Astrocyte (in vitro differentiated cells and primary cell): ENCODE measurements at places on chromosomes 4 and X. TPM values are rescaled to one million over a fixed set of nuclear protein-coding genes. Genes with fewer than 3 reads are reported as not detected.

Gene RNF212
- total RNA-seq: 2.0 and 2.2 TPM in 2 replicates

Gene RHOXF2
- not detected in 2 replicates for total RNA-seq

Gene AVPR2
- total RNA-seq: not detected in 2 replicates

Gene KIAA1210
- not detected in 2 replicates for total RNA-seq

Gene AKAP14
- total RNA-seq: not detected in 2 replicates

Gene LDB2
- 4.9 and 9.4 TPM in 2 replicates for total RNA-seq

Gene SPANXA2
- total RNA-seq: not detected in 2 replicates

Gene NKX6-1
- total RNA-seq: 0.14 TPM in 1 of 2 replicates, not detected in the other

Gene LUZP4
- total RNA-seq: not detected in 2 replicates

Gene MAGEA12
- total RNA-seq: 0.62 and 0.98 TPM in 2 replicates

Gene PPP1R2C
- total RNA-seq: not detected in 2 replicates

Gene COX7B2
- total RNA-seq: not detected in 2 replicates

Gene MAML3
- 8.1 and 10.2 TPM in 2 replicates for total RNA-seq

Gene TRIM61
- total RNA-seq: 1.4 and 2.2 TPM in 2 replicates

Gene ARSJ
- total RNA-seq: 60.1 and 66.5 TPM in 2 replicates

Gene AWAT2
- not detected in 2 replicates for total RNA-seq

Gene XAGE1B
- total RNA-seq: not detected in 2 replicates

Gene SPANXC
- total RNA-seq: not detected in 2 replicates

Gene GIMD1
- total RNA-seq: not detected in 2 replicates

Gene DRD5
- not detected in 2 replicates for total RNA-seq

Gene POU4F2
- total RNA-seq: not detected in 2 replicates

Gene TKTL1
- not detected in 2 replicates for total RNA-seq

Gene MAP3K15
- 1.2 and 2.1 TPM in 2 replicates for total RNA-seq

Gene MUC7
- not detected in 2 replicates for total RNA-seq

Gene PGAM4
- 0.32 TPM in 1 of 2 replicates, not detected in the other for total RNA-seq

Gene ERCC6L
- total RNA-seq: 0.55 and 1.0 TPM in 2 replicates

Gene RHOH
- total RNA-seq: not detected in 2 replicates

Gene PPP4R3C
- total RNA-seq: not detected in 2 replicates

Gene SYTL5
- total RNA-seq: 8.4 TPM in 2 replicates

Gene KLHL15
- total RNA-seq: 6.5 and 7.5 TPM in 2 replicates

Gene VCX3B
- not detected in 2 replicates for total RNA-seq

Gene SCOC
- 59.1 and 60.8 TPM in 2 replicates for total RNA-seq

Gene DCAF8L2
- not detected in 2 replicates for total RNA-seq

Gene IL2RG
- total RNA-seq: 0.59 TPM in 1 of 2 replicates, not detected in the other

Gene IGSF1
- total RNA-seq: 2.5 and 3.5 TPM in 2 replicates

Gene ETNPPL
- total RNA-seq: not detected in 2 replicates

Gene FGFBP2
- total RNA-seq: not detected in 2 replicates

Gene NMU
- 0.61 TPM in 1 of 2 replicates, not detected in the other for total RNA-seq

Gene ATG4A
- total RNA-seq: 10.7 and 11.5 TPM in 2 replicates

Gene PRRG1
- 33.0 and 33.7 TPM in 2 replicates for total RNA-seq

Gene CHST7
- total RNA-seq: 13.8 and 15.4 TPM in 2 replicates

Gene GYG2
- total RNA-seq: 15.5 and 16.3 TPM in 2 replicates

Gene XPNPEP2
- not detected in 2 replicates for total RNA-seq

Gene MTCP1
- total RNA-seq: 8.9 and 9.1 TPM in 2 replicates

Gene SLC25A43
- 11.6 and 13.3 TPM in 2 replicates for total RNA-seq

Gene RENBP
- total RNA-seq: 1.7 and 2.2 TPM in 2 replicates

Gene C4orf50
- total RNA-seq: 0.16 and 0.17 TPM in 2 replicates

Gene TRPC5OS
- total RNA-seq: not detected in 2 replicates
